ENCODE measurements at places on chromosomes 11 and 22.
A peak's percentile ranks its signal among the peaks of the same experiment; 100 is the strongest.

DNA sequence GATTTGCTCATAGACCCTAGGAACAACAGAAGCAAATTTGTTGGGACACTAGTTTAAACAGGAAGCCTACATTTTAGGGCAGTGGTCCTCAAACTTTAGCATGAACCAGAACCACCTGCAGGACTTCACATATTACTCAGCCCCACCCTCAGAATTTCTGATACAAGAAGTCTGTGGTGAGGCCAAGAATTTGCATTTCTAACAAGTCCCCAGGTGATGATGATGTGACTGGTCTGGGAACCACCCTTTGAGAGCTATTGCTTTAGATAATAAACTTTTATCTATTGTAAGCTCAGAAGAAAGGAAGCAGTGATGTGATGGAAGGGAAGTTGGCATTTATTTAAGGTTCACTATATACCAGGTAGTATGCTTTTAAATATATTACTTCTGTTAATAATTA lies 194.0 kb downstream of the FAM181B start:
- no peak for DNase-seq

DNA sequence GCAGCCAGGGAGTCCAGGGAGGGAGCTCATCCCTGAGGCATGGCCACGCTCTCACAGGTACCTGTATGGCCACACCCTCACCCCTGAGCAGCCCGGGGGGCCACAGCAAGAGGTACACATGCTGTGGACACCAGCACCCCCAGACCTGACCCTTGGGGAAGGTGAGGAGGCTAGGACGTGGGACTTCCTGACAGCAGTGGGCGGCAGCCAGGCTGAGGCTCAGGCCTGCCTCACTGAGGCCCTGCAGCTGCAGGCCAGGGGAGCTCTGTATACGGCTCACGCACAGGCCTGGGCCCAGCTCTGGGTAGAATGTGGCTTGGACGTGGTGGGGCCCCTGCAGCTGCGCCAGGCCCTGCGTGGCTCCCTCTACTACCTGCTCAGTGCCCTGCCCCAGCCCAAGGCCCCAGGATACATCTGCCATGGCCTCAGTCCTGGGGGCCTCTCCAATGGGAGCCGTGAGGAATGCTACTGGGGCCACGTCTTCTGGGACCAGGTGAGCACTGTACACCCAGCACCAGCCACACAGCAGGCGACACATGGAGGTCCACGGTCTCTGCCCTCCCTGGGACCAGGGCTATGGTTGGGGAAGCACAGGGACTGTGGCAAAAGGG lies 1.8 kb downstream of the PGGHG start:
- DNase-seq: no peak

- DNase-seq: peak; percentile 14
Measured at GRCh38 chr11:2517386-2518064, 72.7 kb downstream of the KCNQ1 start.

GRCh38 chr22:37162221-37163095 lies 12.7 kb upstream of the IL2RB start:
- DNase-seq: peak; percentile 88

DNA sequence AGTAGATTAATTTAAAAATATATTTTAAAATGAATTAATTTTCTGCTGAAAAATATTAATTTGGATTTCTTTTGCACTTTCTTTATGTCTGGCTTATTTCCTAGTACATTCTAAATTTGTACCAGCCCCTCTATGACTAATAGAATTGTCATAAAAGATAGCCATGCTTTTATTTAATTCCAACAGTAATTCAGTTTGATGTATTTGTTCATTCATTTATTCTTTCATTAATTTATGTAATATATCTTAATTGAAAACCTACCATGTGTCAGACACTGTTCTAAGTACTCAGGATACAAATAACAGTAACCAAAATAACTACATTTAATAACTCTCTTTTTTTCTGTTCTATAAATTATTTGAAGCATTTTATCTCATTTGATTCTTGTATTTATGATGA lies 264.0 kb upstream of the CCDC179 start:
- no peak for DNase-seq

DNA sequence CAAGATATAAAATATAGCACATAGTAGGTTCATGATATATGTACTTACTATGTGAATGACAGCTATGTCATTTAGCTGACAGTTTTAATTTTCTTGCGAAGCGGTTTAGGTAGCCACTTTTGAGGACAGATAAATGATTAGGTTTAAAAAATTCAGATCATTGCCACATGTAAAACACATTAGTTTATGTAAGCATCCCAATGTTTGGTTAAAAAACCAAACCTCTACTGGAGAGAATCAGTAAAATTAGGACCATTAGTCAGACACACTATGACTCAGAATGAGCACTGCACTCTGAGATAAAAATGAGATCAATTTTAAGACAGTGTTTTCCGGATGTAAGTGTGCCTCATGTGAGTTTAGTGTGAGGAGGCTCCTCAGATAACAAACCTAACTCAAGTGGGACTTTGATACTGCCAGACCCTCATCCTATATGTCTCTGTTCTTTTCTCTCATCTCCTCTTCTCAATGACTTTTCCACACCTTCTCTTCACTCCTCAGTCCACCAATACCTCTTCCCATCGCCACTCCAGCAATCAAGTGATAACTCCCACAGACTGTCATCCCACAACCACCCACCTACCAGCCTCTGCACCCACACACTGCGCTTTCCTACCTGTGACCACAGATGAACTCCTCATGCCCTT lies 6.8 kb upstream of the OR2AT4 start:
- DNase-seq: no peak

- peak; percentile 88 for DNase-seq
Measured at GRCh38 chr11:67438158-67438902, 848 bp upstream of the PTPRCAP start.
